CD4-positive, alpha-beta T cell (primary cell): ENCODE measurements at places on chromosomes 2 and 18.

GRCh38 chr2:218046238-218046637, 22.8 kb upstream of the RUFY4 start:
- H3K36me3 ChIP-seq: no peaks in the 10 kb centered on the region
- H3K27me3 ChIP-seq: peaks cover 4% of the 10 kb centered on the region
- no peaks in the 10 kb centered on the region for H3K4me1 ChIP-seq
- no peak for DNase-seq
- no peak overlapping the region for H3K4me3 ChIP-seq

DNA sequence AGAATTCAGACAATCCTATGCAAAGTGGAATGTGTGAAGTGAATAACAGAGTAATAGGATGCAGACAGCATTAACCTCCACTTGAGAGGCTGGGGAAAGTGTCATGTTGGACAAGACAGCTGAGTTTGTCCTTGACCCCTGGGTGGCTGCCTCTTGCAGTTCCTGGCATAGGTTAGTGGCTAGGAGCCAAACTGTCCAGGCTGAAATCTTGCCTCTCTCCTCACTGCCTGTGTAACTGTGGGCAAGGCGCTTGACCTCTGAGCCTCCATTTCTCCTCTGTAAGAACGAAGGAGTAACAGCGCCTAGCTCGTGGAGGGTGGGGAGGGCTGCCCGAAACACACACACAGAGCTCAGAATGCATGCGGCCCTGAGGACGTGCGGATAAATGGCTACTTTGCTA, 34.8 kb upstream of the LDLRAD4 start:
- no peaks in the 10 kb centered on the region for H3K4me1 ChIP-seq
- no peaks in the 10 kb centered on the region for H3K27me3 ChIP-seq
- H3K4me3 ChIP-seq: no peak overlapping the region
- no peak for DNase-seq
- no peaks in the 10 kb centered on the region for H3K36me3 ChIP-seq

GRCh38 chr18:34543945-34544344, 166.2 kb upstream of the DTNA start:
- H3K4me1 ChIP-seq: no peaks in the 10 kb centered on the region
- no peaks in the 10 kb centered on the region for H3K27me3 ChIP-seq
- H3K36me3 ChIP-seq: no peaks in the 10 kb centered on the region
- H3K4me3 ChIP-seq: no peak overlapping the region

DNA sequence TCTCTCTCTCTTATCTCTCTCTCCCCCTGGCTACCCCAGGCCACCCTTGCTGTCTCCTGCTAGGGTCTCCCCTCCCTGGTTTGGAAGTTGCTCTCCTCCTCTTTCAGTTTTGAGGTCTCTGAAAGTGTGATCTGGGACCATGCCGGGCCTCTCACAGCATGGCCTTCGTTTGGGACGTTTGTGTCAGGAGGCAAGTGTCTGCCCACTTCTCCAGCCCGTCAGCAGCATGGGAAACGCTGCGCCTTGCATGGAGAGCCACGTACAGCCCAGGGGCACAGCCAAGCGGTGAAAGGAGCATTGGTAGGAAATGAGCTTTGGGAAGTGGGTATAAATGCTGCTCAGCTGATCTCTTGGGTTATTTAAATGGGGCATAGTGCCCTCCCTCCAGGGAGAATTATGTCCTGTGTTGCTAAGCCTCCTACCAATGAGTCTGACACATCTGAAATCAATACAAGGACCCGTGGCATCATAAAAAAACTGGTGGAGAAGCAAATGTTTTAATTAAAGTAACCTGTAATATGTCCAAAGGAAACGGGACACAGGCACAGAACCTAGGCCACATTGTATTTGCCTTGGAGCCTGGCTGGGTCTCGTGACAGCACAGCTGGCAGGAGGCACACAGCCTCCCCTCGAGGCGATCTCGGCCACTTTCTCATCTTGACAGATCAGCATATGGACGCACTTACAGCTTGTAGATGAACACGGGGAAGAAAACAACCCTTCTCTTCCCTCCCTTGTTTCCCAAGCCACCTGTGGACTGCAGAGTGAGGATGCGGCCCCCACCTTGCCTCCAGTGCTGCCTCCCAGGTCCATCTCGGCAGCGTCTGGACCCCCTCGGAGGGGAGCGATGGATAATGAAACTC, 72.7 kb downstream of the SH3RF3 start:
- no peaks in the 10 kb centered on the region for H3K36me3 ChIP-seq
- no peak overlapping the region for H3K27ac ChIP-seq
- H3K27me3 ChIP-seq: peaks cover 3% of the 10 kb centered on the region
- DNase-seq: no peak
- no peaks in the 10 kb centered on the region for H3K4me1 ChIP-seq

GRCh38 chr2:1618191-1618961, 125.9 kb downstream of the PXDN start:
- no peak for DNase-seq
- H3K4me1 ChIP-seq: no peaks in the 10 kb centered on the region

- H3K27ac ChIP-seq: no peak overlapping the region
- peaks cover 14% of the 10 kb centered on the region for H3K4me1 ChIP-seq
- DNase-seq: no peak
- H3K4me3 ChIP-seq: no peak overlapping the region
- no peaks in the 10 kb centered on the region for H3K27me3 ChIP-seq
Observed at GRCh38 chr2:24121066-24121465, 2.1 kb downstream of the PFN4 start.

DNA sequence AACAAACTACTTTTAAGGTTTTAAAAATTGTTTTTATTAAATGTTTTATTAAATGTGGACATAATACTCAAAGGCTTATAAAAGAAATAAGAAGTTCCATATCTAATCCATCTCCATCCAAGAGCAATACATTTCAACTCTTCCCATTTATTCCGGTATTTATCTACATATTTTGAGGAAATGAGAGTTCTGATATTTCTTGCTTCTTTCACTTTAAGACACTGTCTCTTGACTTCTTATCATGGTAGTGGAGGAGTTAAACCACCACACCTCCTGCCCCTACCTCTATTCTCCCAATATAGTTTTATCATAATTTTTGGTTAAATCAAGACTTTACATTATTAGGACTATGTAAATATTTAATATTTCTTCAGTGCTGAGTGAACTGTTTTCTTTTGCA, 40.7 kb downstream of the TTR start:
- H3K27me3 ChIP-seq: no peaks in the 10 kb centered on the region
- H3K27ac ChIP-seq: no peak overlapping the region
- H3K36me3 ChIP-seq: no peaks in the 10 kb centered on the region
- H3K4me1 ChIP-seq: peaks cover 4% of the 10 kb centered on the region

GRCh38 chr18:35043207-35043606, 2.0 kb downstream of the MAPRE2 start:
- peak overlapping the region; percentile 94 for H3K4me3 ChIP-seq
- peaks cover 34% of the 10 kb centered on the region for H3K4me1 ChIP-seq
- DNase-seq: no peak

- H3K27ac ChIP-seq: no peak overlapping the region
- no peaks in the 10 kb centered on the region for H3K27me3 ChIP-seq
- H3K36me3 ChIP-seq: no peaks in the 10 kb centered on the region
- DNase-seq: no peak
Observed at GRCh38 chr2:128536925-128537620, 218.4 kb upstream of the HS6ST1 start.

- no peak overlapping the region for H3K4me3 ChIP-seq
- peaks cover 4% of the 10 kb centered on the region for H3K27me3 ChIP-seq
- no peak for DNase-seq
- no peaks in the 10 kb centered on the region for H3K36me3 ChIP-seq
- H3K27ac ChIP-seq: no peak overlapping the region
- H3K4me1 ChIP-seq: no peaks in the 10 kb centered on the region
Observed at GRCh38 chr2:172278667-172279066, 148.7 kb upstream of the ITGA6 start.

GRCh38 chr2:57376985-57377384, 669.6 kb upstream of the VRK2 start:
- H3K27ac ChIP-seq: no peak overlapping the region
- no peaks in the 10 kb centered on the region for H3K4me1 ChIP-seq
- H3K27me3 ChIP-seq: no peaks in the 10 kb centered on the region
- no peak overlapping the region for H3K4me3 ChIP-seq
- H3K36me3 ChIP-seq: no peaks in the 10 kb centered on the region

- no peaks in the 10 kb centered on the region for H3K4me1 ChIP-seq
- no peaks in the 10 kb centered on the region for H3K36me3 ChIP-seq
- no peak overlapping the region for H3K27ac ChIP-seq
- H3K27me3 ChIP-seq: no peaks in the 10 kb centered on the region
Observed at GRCh38 chr2:42800461-42800962, 8.1 kb upstream of the HAAO start.

DNA sequence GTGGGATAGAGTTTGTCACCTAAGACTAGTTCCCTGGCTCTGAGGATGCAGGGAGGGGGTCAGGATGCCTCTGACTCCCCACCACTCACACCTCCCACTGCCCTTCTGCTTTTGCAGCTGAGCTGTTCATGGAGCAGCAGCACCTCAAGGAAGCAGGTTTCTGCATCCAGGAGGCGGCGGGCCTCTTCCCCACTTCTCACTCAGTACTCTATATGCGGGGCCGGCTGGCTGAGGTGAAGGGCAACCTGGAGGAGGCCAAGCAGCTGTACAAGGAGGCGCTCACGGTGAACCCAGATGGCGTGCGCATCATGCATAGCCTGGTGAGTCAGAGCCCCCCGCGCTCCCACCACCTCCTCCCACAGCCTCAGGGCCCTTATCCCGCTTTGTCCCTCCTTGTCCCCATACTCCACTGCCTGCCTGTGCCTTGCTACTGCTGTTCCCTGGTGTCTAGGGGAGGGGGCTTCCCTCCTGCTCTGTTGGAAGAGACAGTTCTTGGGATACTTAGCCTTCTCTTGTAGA, 94.4 kb downstream of the STPG4 start:
- H3K27ac ChIP-seq: no peak overlapping the region
- peaks cover 28% of the 10 kb centered on the region for H3K4me1 ChIP-seq
- no peaks in the 10 kb centered on the region for H3K27me3 ChIP-seq
- no peak overlapping the region for H3K4me3 ChIP-seq
- no peak for DNase-seq

DNA sequence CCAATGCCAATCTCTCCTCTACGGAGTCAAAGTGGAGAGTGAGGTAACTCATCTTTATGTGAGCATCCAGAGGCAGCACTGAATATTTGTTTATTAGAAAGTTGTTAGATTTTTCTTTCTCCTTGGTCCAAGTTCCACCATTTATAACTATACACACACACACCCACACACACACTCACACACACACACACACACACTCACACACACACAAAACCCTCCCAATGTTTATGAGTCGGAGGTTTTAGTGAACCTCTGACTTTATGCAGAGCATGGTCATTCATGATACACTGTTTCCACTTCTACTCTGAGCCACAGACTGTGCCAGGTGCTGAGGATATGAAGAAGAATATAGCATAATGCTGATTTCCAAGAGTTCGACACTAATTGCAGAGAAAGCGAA, 132.9 kb upstream of the CCDC68 start:
- H3K36me3 ChIP-seq: no peaks in the 10 kb centered on the region
- no peak overlapping the region for H3K27ac ChIP-seq
- H3K4me1 ChIP-seq: no peaks in the 10 kb centered on the region
- no peak overlapping the region for H3K4me3 ChIP-seq
- no peak for DNase-seq

DNA sequence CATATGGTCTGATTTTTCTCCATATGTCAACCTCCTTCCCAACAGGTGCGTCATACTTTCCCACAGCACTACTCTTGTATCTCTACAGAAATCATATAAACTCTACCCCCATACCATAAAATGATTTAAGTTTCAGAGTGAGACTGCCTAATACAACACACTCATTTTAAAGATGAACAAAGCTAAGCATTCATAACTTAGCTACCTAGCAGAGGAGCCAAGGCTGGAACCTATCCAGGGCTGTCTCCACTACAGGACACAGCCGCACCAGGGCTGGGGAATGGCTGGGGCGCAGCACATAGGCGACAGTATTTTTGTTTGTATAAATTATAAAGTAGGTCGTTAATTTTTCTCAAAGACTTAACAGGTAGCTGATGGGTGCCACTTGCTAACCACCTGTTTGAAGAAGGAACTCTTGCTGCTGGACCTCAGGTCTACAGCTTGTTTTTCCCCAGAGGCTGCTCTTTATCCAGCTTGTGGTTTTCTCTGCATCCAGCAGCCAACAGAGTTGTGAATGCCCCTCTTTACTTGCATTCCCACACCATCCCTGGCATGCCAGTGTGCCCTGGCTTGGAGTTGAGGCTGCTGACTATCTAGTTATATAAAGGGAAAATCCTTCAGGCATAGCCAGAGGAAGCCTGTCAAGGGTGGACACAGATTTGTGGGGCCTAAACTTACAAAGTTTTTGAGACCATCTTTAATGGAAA, 62.0 kb downstream of the HNRNPLL start:
- no peaks in the 10 kb centered on the region for H3K36me3 ChIP-seq
- H3K4me3 ChIP-seq: no peak overlapping the region
- no peaks in the 10 kb centered on the region for H3K27me3 ChIP-seq

GRCh38 chr2:186612555-186613440, 22.9 kb downstream of the ITGAV start:
- no peak overlapping the region for H3K4me3 ChIP-seq
- DNase-seq: no peak
- H3K4me1 ChIP-seq: no peaks in the 10 kb centered on the region
- H3K27ac ChIP-seq: no peak overlapping the region
- H3K36me3 ChIP-seq: no peaks in the 10 kb centered on the region
- no peaks in the 10 kb centered on the region for H3K27me3 ChIP-seq

- H3K36me3 ChIP-seq: no peaks in the 10 kb centered on the region
- no peak overlapping the region for H3K27ac ChIP-seq
- peaks cover 24% of the 10 kb centered on the region for H3K4me1 ChIP-seq
- no peak overlapping the region for H3K4me3 ChIP-seq
- DNase-seq: no peak
Observed at GRCh38 chr2:70974592-70974991, 3.8 kb upstream of the ANKRD53 start.

GRCh38 chr2:110866466-110866865, 134.1 kb downstream of the ACOXL start:
- peaks cover 3% of the 10 kb centered on the region for H3K27me3 ChIP-seq
- peaks cover 16% of the 10 kb centered on the region for H3K4me1 ChIP-seq
- no peak for DNase-seq
- no peak overlapping the region for H3K4me3 ChIP-seq
- no peaks in the 10 kb centered on the region for H3K36me3 ChIP-seq

GRCh38 chr2:73089270-73090030, 17.9 kb upstream of the SFXN5 start:
- H3K4me1 ChIP-seq: peaks cover 3% of the 10 kb centered on the region
- no peaks in the 10 kb centered on the region for H3K27me3 ChIP-seq
- no peak overlapping the region for H3K27ac ChIP-seq
- no peaks in the 10 kb centered on the region for H3K36me3 ChIP-seq
- no peak overlapping the region for H3K4me3 ChIP-seq

DNA sequence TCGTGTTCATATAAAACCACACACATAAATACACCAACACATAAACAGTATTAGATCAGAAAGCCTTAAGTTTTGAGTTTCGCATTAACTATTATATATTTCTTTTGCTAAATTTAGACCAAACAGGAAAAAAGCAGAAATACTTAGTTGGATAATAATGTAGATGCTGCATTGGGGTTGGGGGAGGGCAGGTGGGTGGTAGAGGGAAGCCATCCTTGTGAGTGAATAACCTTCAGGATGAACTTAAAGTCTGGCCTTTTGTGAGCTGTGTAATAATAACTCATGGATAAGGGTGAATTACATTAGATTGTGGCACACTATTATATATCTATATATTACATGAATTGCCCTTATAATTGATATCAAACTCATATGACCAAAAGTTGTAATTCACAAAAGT, 174.7 kb downstream of the WDR7 start:
- peaks cover 3% of the 10 kb centered on the region for H3K36me3 ChIP-seq
- no peak overlapping the region for H3K27ac ChIP-seq
- no peaks in the 10 kb centered on the region for H3K27me3 ChIP-seq
- no peak overlapping the region for H3K4me3 ChIP-seq
- H3K4me1 ChIP-seq: no peaks in the 10 kb centered on the region
